Kidney tubule cell (primary cell): ENCODE measurements at places on chromosomes 6 and 20.
A peak's percentile ranks its signal among the peaks of the same experiment; 100 is the strongest.

DNA sequence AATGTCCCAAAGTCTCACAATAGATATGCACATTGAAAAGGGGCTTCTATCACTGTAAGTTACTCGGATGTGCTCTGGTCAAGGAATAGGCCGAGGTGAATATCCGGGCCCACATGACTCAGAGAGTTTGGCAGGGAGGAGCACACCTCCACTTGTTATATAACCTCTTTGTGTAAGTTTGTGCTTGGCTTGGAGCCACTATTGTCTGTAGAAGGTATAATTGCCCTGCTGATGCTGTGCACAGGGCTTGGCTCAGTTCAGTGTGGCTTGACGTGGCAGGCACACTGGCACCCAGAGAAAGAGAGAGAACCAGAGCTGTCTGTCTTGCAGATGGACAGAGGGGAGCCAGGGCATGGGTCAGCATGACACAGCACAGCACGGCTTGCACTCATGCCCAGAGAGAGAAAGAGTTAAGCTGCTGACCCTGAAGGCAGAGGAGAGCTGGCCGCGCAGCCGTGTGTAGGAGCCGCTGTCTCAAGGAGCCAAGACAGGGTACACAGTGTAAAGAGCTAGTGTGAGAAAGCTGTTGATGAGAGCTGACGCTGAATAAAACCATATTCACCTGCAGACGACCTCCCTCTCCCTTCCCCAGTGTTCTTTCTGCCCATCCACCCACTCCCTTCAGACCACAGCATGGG is 482.5 kb downstream of the C6orf118 start:
- DNase-seq, result peak; percentile 21

GRCh38 chr6:163249651-163250101 is 164.8 kb upstream of the QKI start:
- peak; percentile 56 for DNase-seq

DNA sequence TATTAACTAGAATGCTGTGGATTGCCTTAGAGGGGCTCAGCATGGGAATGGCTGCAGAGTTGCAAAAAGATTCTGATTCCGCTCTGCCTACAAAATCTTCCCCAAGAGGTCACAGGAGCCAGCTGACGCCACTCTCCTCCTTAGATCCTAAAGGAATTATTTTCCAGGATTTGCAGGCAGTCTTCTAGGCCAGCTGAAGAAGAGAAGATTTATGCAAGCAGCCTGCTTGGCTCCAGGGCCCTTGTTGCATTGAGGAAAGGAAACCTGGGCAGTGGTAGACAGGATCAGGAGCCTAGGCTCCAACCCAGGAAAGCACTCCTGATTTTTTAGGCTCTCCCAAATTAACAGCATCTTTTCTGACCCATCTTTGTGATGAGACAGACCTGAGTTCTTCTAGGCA is 245.8 kb downstream of the PKHD1 start:
- DNase-seq, result no peak

DNA sequence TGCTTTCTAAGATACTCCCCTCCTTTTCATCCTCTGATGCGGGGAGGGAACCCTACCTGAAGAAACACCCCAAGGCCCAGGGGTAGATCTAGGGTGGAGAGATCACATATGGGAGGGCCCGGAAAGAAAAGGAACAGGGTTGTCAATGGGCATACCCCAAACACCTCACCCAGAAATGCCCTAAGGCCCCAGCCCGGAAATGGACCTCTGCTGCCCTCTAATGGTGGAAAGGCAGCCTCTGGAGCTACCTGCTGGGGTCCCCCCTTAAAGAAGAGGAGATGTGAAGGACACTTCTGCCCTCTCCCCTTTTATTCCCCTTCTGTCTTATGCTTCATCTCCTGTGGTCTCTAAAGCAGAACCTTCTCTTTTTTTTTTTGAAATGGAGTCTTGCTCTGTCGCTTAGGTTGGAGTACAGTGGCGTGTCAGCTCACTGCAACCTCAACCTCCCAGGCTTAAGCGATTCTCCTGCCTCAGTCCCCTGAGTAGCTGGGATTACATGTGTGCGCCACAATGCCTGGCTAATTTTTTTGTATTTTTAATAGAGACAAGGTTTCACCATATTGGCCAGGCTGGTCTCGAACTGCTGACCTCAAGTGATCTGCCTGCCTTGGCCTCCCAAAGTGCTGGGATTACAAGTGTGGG is 458 bp upstream of the ARMC12 start:
- peak; percentile 57 for DNase-seq

GRCh38 chr6:53029257-53029656 is 34.2 kb upstream of the GSTA4 start:
- DNase-seq, result no peak

GRCh38 chr20:17495826-17496225 is 35.4 kb downstream of the BFSP1 start:
- DNase-seq, result no peak

DNA sequence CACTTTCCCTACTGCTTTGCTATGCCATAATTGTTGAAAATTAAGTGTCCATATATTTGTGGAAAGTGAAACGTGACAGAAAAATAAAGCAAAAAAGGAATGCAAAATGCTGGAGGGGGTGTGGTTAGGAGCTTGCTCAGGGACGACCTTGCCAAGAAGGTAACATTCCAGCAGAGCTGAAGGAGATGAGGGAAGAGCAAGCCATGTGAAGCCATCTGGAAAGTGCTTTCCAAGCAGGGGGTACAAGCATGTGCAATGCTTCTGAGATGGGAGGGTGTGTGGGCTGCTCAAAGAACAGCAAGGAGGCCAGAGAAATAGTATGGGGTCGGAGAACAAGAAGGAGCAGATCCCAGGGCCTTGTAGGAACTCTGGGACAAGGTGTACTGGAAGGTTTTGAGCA is 161.7 kb downstream of the ISM1 start:
- DNase-seq, result peak; percentile 74

- DNase-seq, result no peak
Measured at GRCh38 chr6:24718449-24719124, 367 bp downstream of the C6orf62 start.

DNA sequence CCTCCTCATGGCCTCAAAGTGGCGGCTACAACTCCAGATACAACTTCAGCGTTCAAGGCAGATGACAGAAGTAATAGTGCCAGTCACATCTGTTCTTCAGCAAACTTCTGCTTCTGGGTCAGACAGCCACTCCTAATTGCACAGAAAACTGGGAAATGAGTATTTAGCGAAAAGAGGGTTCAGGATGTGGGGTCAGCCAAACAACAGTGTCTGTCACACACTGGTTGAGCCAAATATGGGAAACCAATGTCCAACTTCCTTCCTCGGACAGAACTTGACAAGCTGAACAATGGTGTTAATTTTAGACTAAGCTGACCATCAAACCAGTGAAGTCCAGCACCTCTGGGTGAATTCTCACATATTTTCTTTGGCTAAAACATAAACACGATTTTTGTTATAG is 22.1 kb downstream of the NUDT3 start:
- no peak for DNase-seq

GRCh38 chr6:142255785-142256184 is 46.0 kb upstream of the ADGRG6 start:
- DNase-seq, result no peak

DNA sequence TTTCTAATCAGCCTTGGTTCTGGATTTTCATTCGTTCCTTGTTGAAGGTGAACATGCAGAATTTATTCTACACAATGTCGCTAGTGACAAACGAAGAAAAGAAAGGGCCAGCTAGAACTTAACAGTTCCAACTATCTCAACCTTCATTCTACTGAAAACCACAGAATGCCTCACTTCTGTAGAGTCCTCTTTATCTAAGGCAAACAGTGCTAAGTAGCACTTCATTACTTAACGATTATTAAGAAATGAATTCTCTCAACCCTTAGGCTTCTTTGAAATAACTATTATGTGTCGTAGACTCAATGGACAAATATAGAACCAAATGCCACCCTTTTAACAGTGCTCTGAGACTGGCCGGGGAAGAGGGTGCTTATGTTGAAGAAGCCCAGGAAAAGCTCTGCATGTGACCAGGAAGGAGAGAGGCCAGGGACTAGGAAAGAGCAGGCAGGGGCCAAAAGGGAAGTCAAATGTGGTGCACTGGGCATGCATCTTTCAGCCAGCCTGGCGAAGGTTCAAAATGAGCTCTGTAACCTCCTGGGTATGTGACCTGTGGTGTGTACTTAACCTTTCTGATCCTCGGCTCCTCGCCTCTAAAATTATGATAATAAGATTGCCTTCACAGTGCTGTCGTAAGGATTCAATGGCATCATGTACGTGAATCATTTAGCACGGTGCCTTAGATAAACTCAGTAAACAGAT is 55.4 kb upstream of the BMP2 start:
- DNase-seq, result peak; percentile 92

DNA sequence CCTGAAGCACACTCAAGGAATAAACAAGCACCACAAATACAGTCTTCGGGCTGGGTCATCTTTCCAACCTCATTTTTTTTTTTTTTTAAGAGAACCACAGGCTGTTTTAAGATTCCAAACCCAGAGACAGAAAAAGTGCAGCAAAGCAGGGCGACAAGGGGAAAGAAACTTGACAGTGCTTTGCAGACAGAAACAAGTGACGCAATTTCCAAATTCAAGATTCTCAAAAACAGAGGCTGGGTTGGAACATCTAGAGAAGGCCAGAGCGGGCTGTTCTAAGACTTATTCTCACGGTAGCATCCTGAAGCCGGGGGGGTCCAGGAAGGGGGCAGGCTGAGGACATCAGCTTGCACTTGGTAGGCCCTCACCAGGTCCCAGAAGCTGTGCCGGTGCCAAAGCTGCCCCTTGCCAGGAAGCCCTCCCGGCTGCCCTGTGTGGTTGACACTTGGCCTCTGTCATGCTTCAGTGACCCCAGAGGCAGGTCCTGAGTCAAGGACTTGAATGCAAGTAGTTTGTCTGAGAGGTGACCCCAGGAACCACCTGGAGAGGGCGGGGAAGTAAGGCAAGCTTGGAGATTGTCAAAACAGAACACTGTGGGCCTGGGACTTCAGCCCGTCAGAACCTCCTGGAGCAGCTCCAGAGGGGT is 50.5 kb downstream of the BMP7 start:
- DNase-seq, result peak; percentile 11

- no peak for DNase-seq
Measured at GRCh38 chr6:167244991-167245390, 46.1 kb upstream of the UNC93A start.

- peak; percentile 74 for DNase-seq
Measured at GRCh38 chr6:87074101-87074621, 20.7 kb downstream of the CGA start.

DNA sequence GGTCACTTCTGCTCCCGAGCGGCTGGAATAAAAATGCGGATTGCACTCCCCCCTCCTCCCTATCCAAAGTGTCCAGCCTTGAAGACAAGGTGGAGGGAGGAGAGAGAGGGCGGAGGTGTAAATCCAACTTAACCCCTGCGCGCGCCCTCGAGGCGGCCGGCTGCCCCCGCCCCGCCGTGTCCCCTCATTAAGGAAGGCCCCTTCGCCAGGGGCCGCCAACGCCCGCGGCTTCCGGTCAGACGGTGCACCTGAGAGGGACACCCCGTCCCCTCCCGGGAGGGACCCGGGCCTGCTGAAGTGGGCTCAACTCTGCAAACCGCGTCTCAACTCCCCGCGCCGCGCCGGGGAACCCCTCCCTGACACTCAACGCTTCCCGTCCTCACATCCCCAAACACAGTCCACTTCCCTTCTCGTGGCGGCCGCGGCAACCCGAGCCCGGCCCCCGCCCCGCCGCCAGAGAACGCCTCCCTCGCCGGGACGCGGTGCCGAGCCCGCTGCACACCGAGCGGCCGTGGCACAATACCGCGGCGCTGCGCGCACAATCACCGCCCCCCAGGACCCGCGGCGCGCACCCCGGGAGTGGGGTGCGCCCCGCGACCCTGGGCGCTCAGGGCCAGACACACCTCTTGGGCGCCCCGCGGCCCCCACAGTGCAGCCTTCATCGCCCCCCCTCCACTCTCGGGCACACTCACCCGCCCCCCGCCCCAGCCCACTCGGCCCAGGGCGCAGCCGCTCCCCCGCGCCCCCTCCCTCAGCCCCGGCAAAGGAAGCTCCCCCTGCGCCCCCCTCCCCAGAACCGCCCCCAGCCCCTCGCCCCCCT is 102.5 kb downstream of the NOL4L start:
- DNase-seq, result peak; percentile 29

DNA sequence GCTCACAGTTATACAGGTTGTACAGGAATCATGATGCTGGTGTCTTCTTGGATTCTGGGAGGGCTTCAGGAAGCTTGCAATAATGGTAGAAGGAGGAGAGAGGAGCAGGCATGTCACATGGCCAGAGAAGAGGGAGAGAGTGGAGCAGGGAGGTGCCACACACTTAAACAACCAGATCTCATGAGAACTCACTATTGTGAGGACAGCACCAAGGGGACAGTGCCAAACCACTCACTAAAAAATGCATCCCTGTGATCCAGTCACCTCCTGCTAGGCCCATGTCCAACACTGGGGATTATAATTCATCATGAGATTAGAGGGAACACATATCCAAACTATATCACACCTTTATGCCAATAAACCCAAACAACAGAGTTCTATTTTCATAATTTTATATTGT is 67.2 kb downstream of the TRDN start:
- DNase-seq, result no peak
